ENCODE measurements at places on chromosomes 7 and 10. TPM values are rescaled to one million over a fixed set of nuclear protein-coding genes. Genes with fewer than 3 reads are reported as not detected.
A peak's percentile ranks its signal among the peaks of the same experiment; 100 is the strongest.

The TMEM26 gene
- not detected for polyA plus RNA-seq

The APBB1IP gene
- polyA plus RNA-seq: 72.3 TPM

DNA sequence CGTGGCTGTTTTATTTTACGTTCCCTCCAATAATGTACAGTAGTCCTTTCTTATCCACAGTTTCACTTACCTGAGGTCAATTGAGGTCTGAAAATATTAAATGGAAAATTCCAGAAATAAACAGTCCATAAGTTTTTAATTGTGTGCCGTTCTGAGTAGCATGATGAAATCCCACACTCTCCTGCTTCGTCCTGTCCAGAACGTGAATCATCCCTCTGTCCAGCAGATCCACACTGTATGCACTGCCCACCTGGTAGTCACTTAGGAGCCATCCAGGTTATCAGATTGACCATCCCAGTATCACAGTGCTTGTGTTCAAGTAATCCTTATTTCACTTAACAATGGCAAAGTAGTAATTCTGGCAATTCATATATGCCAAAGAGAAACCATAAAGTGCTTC is 46.3 kb downstream of the STARD3NL start:
- DNase-seq: no peak
- peaks cover 6% of the 10 kb centered on the region for H3K36me3 ChIP-seq
- peaks cover 63% of the 10 kb centered on the region for H3K4me1 ChIP-seq
- no peak overlapping the region for H3K4me3 ChIP-seq

The SUFU gene
- 8.3 TPM for polyA plus RNA-seq

GRCh38 chr7:151408839-151409666 is 785 bp downstream of the WDR86 start:
- H3K36me3 ChIP-seq: no peaks in the 10 kb centered on the region
- peak overlapping the region; percentile 32 for H3K4me3 ChIP-seq
- peaks cover 6% of the 10 kb centered on the region for H3K4me1 ChIP-seq
- DNase-seq: peak; percentile 79
- peak overlapping the region; percentile 92 for H3K27ac ChIP-seq

GRCh38 chr7:121043314-121044234 is 55.1 kb downstream of the CPED1 start:
- no peak overlapping the region for H3K4me3 ChIP-seq
- no peaks in the 10 kb centered on the region for H3K27me3 ChIP-seq
- H3K36me3 ChIP-seq: no peaks in the 10 kb centered on the region
- peak overlapping the region; percentile 66 for H3K27ac ChIP-seq

GRCh38 chr10:65719790-65720189 is 1206.0 kb upstream of the LRRTM3 start:
- no peak overlapping the region for H3K27ac ChIP-seq
- no peaks in the 10 kb centered on the region for H3K36me3 ChIP-seq
- no peak overlapping the region for H3K4me3 ChIP-seq
- H3K27me3 ChIP-seq: no peaks in the 10 kb centered on the region

The BMPER gene
- not detected for polyA plus RNA-seq

The GNAT3 gene
- not detected for polyA plus RNA-seq

The PON1 gene
- not detected for polyA plus RNA-seq

The CFTR gene
- polyA plus RNA-seq: not detected

The ZPBP gene
- not detected for polyA plus RNA-seq

GRCh38 chr7:42485301-42485766 is 248.3 kb upstream of the GLI3 start:
- H3K36me3 ChIP-seq: no peaks in the 10 kb centered on the region
- no peaks in the 10 kb centered on the region for H3K27me3 ChIP-seq
- H3K27ac ChIP-seq: no peak overlapping the region
- no peak for DNase-seq
- no peak overlapping the region for H3K4me3 ChIP-seq
- no peaks in the 10 kb centered on the region for H3K4me1 ChIP-seq

The HDAC9 gene
- polyA plus RNA-seq: 5.0 TPM

DNA sequence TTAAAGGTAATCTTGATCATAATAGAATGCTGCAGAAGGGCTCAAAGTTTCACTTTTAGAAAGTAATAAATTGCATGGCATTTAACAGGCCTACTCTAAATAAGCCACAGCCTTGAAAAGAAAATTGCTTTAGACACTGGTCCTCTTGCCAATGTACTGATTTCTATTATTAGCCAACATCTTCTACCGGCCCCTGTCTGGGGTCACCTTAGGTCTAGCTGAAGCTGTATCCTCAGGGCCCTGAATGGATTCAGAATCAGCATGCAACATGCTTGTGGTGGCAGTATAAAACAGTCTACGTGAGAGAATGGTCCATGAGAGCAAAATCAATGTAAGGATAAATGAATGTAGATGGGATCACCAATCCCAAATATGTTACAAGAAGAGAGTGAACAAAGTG is 541.9 kb downstream of the PCDH15 start:
- no peak for DNase-seq
- no peaks in the 10 kb centered on the region for H3K27me3 ChIP-seq
- H3K27ac ChIP-seq: no peak overlapping the region
- no peaks in the 10 kb centered on the region for H3K4me1 ChIP-seq

DNA sequence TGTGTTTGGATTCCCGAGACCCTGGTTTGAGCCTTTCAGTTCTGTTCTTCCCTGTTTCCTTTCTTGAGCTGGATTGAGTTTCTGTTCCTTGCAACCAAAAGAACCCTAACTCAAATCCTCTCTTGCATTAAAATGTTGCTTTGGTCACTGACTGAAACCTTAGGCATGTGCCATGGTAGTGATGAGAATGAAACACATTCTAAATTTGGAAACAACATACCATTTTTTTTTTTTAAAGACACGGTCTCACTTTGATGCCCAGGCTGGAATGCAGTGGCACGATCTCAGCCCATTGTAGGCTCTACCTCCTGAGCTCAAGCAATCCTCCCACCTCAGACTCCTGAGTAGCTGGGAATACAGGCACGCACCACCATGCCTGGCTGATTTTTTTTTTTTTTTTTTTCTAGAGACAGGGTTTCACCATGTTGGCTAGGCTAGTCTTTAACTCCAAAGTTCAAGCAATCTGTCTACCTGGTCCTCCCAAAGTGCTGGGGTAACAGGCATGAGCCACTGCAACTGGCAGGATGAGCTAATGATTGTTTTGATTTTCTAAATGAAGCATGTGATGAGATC is 8.4 kb downstream of the THAP5 start:
- H3K4me3 ChIP-seq: no peak overlapping the region
- no peaks in the 10 kb centered on the region for H3K36me3 ChIP-seq
- no peak for DNase-seq
- no peaks in the 10 kb centered on the region for H3K27me3 ChIP-seq
- H3K4me1 ChIP-seq: no peaks in the 10 kb centered on the region

DNA sequence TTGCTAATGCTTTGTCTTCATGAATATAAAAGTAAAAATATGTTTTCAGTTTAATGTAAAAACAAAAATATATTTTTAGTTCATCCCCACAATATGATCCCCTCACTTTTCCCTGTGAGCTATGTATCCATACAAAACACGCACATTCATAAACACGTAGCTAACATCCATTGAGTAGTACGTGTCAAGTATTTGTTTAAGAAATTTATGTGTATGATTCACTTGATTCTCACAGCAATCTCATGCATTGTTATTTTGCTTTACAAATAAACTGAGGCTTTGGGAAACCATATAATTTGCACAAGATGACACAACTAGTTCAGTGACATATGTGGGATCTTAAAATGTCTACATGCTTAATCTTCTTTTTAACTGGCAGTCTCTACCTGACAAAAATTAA is 329.6 kb upstream of the SEMA3C start:
- no peaks in the 10 kb centered on the region for H3K27me3 ChIP-seq
- H3K4me1 ChIP-seq: no peaks in the 10 kb centered on the region
- no peaks in the 10 kb centered on the region for H3K36me3 ChIP-seq
- DNase-seq: no peak
- H3K4me3 ChIP-seq: no peak overlapping the region

- no peaks in the 10 kb centered on the region for H3K4me1 ChIP-seq
- H3K27ac ChIP-seq: no peak overlapping the region
- H3K27me3 ChIP-seq: no peaks in the 10 kb centered on the region
Measured at GRCh38 chr7:115574681-115575291, 455.8 kb downstream of the TFEC start.

DNA sequence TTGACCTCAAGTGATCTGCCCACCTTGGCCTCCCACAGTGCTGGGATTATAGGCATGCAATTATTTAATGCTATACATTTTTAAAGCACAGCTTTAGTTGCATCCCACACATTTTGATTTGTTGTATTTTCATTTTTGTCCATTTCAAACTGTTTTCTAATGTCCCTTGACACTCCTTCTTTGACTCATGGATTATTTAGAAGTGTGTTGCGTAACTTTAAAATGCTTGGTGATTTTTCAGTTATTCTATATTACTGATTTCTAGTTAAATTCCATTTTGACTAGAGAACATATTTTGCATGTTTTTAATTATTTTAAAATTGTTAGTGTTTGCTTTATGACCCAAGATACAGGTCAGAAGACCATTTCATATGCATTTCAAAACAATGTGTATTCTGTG is 28.8 kb downstream of the EVX1 start:
- H3K27ac ChIP-seq: no peak overlapping the region
- no peaks in the 10 kb centered on the region for H3K4me1 ChIP-seq
- DNase-seq: no peak
- no peaks in the 10 kb centered on the region for H3K36me3 ChIP-seq

DNA sequence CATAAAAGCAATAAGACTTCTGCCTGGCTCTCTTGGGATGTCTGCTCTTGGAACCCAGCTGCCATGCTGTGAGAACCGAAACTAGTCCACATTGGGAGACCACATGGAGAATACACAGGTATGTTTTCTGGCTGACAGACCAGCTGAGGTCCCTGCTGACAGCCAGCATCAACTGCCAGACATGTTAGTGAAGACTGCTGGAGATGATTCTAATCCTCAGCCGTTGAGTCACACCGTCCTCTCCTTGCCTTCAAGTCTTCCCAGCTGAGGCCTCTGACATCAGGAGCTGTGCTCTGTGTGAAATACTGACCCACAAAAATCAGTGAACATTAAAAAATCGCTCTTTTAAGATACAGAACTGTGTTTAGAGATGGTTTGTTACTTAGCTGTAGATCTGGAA is 36.9 kb upstream of the AGR2 start:
- DNase-seq: no peak
- no peaks in the 10 kb centered on the region for H3K4me1 ChIP-seq
- no peaks in the 10 kb centered on the region for H3K27me3 ChIP-seq
- H3K4me3 ChIP-seq: no peak overlapping the region

The SCIN gene
- polyA plus RNA-seq: not detected

GRCh38 chr7:16753932-16754855 is 639 bp downstream of the TSPAN13 start:
- no peak for DNase-seq
- peaks cover 6% of the 10 kb centered on the region for H3K27me3 ChIP-seq
- no peaks in the 10 kb centered on the region for H3K4me1 ChIP-seq
- H3K36me3 ChIP-seq: no peaks in the 10 kb centered on the region
- H3K4me3 ChIP-seq: peak overlapping the region; percentile 42
- no peak overlapping the region for H3K27ac ChIP-seq

The NUTM2E gene
- polyA plus RNA-seq: not detected

The MRLN gene
- not detected for polyA plus RNA-seq

DNA sequence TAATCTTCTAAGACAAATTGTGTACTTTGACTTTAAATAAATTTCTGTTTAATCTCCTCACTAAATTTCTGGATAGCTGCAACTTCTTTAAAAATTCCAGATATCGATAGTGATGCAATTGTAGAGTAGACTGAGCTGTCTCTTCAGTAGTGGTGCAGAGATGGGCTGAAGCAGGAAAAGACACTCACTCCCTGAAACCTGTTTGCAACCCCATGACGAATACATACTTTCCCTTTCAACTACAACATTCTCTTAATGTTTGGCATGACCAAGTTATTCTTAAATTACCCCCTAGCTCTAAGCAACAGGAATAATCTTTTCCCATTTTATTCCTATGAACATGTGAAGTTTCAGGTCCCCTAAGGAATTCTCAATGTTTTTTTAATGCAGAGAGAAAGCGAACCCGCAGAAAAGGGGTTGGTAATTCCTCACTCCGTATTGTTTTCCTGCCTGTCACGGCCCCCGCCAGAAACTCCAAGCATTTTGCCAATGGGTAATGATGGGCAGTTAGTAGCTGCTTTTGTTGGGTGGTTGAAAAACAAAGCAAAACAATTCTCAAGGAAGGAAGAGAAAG is 1.3 kb downstream of the THSD7A start:
- H3K36me3 ChIP-seq: no peaks in the 10 kb centered on the region
- peaks cover 3% of the 10 kb centered on the region for H3K27me3 ChIP-seq
- H3K27ac ChIP-seq: no peak overlapping the region
- no peak for DNase-seq
